Spinal cord (tissue), 10 donors: ENCODE measurements at places on chromosomes 5 and 9.

DNA sequence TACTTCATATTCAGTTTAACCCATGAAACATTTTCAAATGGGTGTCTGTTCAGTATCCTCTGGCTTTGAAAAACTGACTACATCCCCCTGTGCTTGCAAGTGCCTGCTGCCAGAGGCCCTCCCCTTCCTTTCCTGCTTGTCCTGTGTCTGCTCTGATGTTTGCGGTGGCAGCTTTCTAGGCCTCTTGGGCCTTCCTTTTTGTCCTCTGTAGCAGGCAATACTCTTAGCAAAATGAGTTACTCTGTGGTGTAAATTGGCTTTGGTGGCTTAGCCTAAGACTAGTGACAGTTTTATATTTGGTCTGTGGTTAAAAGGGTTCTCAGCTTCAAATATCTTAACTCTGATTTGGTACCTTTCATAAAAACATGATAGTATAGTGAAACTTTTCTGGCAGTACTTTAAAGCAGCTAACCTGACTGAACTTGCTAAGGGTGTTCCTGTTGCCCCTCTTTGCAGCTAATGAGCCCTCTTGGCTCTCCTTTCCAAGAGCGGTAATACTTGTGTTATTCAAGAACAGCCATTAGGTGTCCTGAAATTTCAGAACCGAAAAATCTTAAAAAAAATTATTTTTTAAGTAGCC is 76.6 kb downstream of the GOLM1 start:
- no peak for DNase-seq

GRCh38 chr5:62199792-62200716 is 106.0 kb upstream of the KIF2A start:
- no peak for DNase-seq

- no peak for DNase-seq
These were observed 57.3 kb upstream of the SLC28A3 start for GRCh38 chr9:84397822-84398221.

DNA sequence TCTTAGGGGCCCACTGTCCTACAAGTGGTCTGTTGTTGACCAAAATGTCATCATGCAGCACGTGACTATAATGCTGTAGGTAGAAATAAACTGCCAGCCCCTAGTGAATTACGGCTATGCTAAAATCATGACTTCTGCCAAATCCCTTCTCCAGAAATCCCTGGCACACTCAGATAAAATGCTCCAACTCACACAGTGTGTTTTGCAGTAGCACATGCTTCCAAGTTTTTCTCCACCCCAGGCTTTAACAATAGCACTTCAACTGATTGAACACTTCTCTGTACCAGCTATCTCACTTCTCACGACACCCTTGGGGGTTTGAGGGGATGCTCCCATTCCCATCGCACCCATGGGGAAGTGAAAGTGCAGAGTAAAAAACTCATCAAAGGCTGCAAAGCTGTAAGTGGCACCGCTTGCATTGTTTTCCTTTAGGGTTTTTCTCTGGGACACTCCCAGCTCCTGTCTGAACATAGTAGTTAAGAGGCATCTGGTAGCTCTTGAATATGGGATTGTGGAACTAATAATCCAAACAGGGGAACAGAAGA is 151.0 kb upstream of the SLC24A2 start:
- DNase-seq = no peak

- peak; percentile 17 for DNase-seq
These were observed 569 bp downstream of the CAMK4 start for GRCh38 chr5:111224561-111225345.
